Heart right ventricle (tissue), 16 donors: ENCODE measurements at places on chromosomes 7 and 10. TPM values are rescaled to one million over a fixed set of nuclear protein-coding genes. Genes with fewer than 3 reads are reported as not detected.

ERVW-1 gene
- not detected for total RNA-seq

OR2A12 gene
- not detected for total RNA-seq

FKBP6 gene
- total RNA-seq, result not detected

PNLIP gene
- not detected for total RNA-seq
